ENCODE measurements at places on chromosomes 4 and X.

GRCh38 chr4:184280591-184281071 lies 63.0 kb upstream of the ENPP6 start:
- DNase-seq, result no peak

GRCh38 chrX:72685810-72686456 lies 28.2 kb downstream of the PHKA1 start:
- no peak for DNase-seq

DNA sequence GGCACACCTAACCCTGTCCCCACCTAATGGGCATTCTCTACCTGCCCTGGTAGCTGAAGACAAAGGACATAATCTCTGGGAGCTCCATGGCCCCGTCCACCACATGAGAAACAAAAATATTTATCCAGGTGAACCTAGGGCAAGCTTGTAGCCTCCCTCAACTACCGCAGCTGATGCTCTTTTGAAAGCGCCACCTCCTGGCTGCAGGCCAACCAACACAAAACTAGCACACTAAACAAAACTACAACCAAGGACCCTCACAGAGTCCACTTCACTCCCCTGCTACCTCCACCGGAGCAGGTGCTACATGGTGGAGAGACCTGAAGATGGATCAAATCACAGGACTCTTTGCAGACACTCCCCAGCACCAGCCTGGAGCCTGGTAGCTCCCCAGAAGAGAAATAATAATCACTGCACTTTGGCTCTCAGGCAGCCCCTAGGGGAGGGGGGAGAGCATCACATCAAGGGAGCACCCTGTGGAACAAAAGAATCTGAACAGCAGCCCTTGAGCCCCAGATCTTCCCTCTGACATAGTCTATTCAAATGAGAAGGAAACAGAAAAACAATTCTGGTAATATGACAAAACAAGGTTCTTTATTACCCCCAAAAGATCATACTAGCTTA lies 111.3 kb upstream of the ATP8A1 start:
- DNase-seq, result no peak

DNA sequence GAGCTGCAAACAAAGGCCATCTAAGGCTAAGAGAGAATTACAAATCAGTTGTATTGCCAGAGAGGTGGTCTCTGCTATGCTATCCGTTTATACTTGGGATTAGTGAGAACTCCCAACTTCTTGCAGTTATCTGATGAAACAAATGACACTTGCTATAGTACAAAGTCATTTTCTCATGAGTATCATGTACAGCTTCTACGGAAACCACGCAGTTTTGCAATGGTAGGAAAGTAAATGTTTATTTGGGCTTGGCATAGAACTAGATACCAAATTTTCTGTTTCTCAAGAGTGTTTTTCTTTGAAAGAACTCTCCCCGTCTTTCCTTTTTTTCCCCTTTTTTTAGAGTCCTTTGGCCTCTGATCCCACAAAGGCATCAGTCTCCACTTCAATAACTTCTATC lies 128.2 kb upstream of the ENPEP start:
- no peak for DNase-seq

- no peak for DNase-seq
Observed at GRCh38 chr4:102321260-102321995, 23.9 kb downstream of the SLC39A8 start.

DNA sequence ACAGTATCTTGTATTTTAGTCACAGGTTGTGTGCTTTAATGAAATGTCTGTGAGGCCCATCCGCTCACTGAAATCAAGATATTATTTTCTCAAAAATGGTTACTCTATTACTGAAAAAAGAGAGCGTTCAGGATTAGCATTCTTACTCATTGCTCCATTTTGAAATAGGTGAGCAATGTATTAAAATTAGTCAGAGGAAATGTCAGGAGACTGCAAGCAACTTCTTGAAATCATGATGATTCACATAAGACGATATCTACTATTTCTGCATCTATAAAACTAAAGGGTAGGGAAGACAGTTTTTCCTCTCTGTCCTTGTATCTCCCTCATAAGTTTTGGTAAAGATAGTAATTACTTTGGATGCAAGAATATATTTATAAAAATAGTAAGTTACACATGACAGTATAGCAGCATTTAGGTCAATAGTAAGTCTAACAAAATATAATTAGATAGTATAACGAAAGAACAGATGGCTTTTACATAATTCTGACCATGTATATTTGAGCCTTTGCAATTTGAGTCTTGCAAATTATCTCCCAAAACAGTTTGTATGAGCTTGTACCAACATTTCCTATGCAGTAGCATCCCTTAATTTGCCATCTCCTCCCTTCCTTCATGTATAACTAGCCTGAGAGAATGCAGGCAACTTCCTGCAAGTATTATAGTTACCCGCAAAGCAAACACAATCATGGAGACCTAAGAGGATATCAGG lies 937.8 kb downstream of the PCDH7 start:
- no peak for DNase-seq

- DNase-seq, result no peak
Observed at GRCh38 chr4:29289118-29289517, 1431.1 kb upstream of the PCDH7 start.

DNA sequence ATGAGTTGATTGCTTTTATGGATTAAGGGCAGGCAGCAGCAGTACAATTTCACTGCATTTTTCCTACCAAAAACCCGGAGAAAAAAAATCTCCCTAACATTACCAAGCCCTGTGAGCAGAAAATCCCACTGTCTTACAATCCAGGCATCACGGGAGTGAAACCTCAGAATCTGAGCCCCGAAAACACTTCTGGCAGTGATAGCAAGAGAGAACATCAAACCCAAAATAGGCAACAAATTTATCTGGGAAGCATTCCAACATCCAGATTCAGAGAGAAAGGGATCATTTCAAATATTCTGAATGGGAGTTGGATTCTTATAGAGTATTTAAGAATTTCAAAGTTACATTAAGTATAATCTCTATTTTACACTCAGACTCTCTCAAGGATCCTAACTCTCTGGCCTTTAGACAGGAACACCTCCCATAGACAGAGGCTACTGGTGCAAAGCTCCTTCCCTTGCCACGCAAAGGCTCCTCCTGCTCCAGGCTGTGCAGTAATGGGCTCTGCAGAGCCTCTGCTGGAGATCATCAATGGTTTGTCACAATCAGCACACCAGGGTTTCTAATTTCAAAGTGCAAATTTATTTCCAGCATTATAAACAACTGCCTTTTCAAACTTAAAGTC lies 256.9 kb downstream of the PARM1 start:
- DNase-seq, result no peak

DNA sequence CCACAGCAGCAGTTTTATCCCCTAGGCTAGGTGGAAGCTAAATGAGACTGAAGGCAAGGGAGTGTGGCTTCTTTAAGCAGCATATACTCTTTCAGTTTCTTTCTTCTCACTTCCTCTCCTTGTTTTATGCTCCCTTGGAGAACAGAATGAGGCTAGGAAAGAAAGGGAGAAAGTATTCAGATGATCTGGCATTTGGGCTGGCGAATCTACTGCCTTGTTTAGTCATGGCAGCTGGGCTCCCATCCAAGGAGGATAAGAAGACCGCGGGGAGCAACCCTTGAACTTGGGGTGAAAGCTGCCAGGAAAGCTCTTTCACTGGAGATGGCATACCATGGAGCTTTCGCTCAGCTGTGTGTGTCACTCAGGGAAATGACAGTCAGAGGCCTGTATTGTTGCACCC lies 72.1 kb downstream of the ARHGEF38 start:
- no peak for DNase-seq

GRCh38 chr4:37726666-37727065 lies 40.5 kb upstream of the RELL1 start:
- DNase-seq, result no peak

GRCh38 chr4:186424745-186425144 lies 130.6 kb downstream of the MTNR1A start:
- DNase-seq, result no peak

DNA sequence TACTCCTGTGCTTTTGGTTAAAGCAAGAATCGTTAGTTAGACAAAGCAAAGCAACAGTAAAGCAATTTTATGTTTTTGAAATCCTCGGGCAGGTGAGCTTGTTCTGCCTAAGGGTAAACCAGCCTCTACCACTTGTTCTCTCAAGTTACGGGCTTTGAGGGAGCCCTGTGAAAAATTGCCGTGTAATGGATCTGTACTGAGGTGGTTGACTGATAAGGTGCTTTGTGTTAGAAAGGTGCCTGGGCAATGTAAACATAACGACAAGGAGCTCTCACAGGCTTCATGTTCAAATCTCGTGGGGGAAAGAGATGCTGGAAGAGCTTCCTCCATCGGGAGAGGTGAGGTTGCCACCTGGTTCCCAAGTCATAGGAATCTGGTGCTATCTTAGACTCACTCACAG lies 111.8 kb downstream of the TRAPPC11 start:
- DNase-seq, result no peak

- no peak for DNase-seq
Observed at GRCh38 chr4:176927664-176928063, 134.9 kb upstream of the VEGFC start.

- DNase-seq, result peak; percentile 91
Observed at GRCh38 chr4:48906206-48907173, at the start of gene OCIAD2. OCIAD2 (minus strand) TSS chr4:48906774; CDS start chr4:48904549, 2,225 bp downstream.

GRCh38 chrX:129754056-129755024 lies 15.6 kb downstream of the XPNPEP2 start:
- DNase-seq, result no peak

DNA sequence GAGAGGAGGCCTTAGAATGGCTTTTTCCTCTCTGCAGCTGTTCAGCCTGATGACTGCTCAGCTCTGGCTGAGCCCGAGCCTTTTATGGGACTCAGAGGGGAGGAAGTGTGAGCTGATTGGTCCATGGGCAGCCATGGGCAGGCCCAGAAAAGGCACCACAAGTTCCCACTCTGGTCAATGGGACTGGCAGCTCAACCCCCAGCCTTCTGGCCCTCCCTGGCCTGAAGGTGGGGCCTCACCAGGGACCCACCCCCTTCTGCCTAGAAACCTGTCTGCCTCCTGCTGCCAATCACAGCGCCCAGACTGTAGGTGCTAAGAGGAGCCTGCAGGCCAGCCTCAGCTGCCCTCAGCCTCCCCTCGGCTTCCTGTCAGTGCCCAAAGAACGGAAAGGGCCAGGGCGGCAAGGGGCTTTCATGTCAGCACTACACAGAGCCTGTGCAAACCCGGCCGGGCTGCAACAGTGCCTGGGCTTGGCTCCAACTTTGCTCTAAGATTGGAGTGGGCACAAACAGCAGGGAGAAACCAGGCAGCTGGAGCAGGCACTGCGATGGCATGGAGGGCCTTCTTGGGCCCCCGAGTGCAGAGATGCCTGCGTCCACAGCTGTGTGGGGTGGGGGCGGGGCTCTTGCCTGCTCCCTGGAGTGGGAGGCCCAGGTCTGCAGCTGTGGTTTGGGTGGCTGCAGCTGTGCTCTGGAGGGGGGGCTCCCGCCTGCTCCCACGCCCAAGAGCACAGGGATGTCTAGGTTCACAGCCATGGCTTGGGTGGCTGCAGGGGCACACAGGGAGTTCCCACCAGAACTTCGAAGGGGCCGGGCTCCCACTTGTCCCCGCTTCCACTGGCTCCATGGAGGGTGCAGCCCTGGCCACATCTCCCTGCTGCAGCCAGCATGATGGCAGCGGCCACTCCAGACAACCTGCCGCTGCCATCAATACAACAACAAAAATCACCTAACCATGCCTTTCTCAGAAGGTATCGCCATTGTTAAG lies 92.6 kb downstream of the NXF2 start:
- DNase-seq, result no peak

DNA sequence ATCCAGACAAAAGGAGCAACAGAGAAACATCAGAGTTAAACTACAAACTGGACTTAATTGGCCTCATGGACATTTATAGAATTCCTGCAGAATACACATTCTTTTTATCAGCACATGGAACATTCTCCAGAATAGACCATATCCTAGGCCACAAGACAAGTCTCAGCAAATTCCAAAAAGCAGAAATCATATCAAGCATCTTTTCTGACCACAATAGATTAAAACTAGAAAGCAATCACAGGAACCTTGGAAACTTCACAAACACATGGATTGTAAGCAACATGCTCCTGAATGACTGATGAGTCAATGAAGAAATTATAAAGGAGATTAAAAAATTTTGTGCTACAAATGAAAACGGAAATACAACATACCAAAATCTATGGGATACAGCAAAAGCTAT lies 526.7 kb downstream of the PCDH7 start:
- DNase-seq, result no peak

GRCh38 chrX:147875866-147876596 lies 35.7 kb upstream of the FMR1 start:
- no peak for DNase-seq

- DNase-seq, result peak; percentile 21
Observed at GRCh38 chr4:8439914-8440491, 520 bp downstream of the ACOX3 start.

GRCh38 chr4:15003891-15004738 lies 1.8 kb downstream of the CPEB2 start:
- peak; percentile 63 for DNase-seq

GRCh38 chr4:11428231-11428898 lies at the start of gene HS3ST1:
HS3ST1 (minus strand) TSS chr4:11428894; CDS start chr4:11400005, 28,889 bp downstream.
- peak; percentile 74 for DNase-seq

- no peak for DNase-seq
Observed at GRCh38 chr4:17884063-17884462, 73.3 kb downstream of the NCAPG start.

- DNase-seq, result peak; percentile 84
Observed at GRCh38 chr4:140149846-140150635, 3.9 kb downstream of the MAML3 start.

DNA sequence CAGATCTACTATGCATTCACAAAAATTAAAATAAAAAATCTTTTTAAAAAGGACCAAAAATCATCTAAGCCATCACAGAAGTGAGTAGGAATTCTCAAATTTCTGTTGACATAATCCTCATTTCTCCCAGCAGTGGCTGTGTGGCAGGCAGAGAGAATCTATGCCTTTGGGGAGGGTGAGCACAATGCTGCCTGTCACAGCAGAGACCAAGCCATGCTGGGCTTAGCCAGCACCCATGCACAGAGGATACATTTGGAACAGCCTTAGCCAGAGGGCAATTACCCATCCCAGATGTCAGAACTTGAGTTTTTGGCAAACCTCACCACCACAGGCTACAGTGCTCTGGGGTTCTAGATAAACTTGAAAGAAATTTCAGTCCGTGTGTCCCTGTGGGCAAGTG lies 1274.8 kb upstream of the ADGRL3 start:
- peak; percentile 9 for DNase-seq

GRCh38 chr4:7034262-7035081 lies 8.7 kb upstream of the TADA2B start:
- DNase-seq, result peak; percentile 21

DNA sequence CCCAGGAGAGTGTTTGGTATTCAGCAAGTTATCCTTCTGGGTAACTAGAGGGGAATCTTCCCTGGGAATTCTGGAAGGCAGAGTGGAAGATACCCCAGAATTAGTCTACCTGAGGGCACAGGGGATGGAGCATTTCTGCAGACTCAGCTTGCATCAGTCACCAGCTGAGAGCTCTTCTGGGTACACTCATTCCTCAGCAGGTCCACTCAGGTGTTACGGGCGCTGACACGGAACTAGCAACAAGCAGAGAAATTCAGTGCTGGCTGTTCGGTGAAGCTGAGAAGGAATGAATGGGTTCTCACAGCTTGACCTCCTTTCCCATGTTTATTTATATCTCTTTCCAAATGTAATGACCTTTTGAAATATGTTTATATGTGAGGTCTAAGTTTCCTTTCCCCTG lies 106.0 kb upstream of the PNPLA4 start:
- DNase-seq, result peak; percentile 40

Measured in NCI-H69 (cell line).